ENCODE measurements at places on chromosomes 7 and 10.

DNA sequence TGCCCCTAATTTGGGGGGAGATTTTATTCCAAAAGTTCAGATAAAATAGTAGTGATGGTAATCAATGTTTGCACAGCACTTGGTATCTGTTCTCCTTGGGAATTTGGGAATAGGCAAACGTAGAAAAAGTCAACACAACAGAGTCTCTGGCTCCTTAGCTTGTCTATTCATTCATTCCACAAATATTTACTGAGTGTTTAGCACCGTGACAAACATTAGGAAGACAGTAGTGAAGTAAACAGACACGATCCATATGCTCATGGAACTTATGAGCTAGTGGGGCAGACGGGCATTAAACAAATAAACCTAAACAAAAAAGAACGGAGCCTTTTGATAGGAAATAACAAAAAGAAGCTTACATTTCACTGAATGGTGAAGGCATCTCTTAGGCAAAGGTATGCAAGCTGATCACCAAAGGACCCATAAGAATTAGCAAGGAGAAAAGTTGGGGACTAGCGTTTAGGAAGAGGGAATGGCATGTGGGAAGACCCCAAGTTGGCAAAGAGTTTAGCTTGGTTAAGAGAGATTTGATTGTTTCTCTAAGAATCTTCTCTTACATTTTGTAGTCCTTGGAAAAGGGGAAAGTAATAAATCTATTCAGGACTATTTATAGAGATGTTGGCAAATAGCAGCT, 243.9 kb upstream of the NPY start:
- DNase-seq: no peak

DNA sequence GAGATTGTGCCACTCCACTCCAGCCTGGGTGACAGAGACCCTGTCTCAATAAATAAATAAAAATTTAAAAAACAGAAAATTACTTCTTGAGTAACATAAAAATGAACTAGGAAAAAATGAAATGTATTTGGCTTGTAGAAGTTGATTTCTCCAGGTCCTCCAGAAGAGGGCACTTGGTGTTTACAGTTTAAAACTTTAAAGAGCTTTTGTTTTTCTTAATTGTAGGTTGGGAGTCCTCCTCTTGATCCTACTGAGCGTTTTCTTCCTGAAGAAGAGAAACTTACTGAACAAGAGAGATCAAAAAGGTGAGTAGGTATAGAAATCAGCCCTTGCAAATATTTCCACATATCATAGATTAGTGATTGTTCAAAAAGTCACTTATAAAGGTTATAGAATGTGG, 16.2 kb downstream of the KIFBP start:
- peak; percentile 52 for DNase-seq

DNA sequence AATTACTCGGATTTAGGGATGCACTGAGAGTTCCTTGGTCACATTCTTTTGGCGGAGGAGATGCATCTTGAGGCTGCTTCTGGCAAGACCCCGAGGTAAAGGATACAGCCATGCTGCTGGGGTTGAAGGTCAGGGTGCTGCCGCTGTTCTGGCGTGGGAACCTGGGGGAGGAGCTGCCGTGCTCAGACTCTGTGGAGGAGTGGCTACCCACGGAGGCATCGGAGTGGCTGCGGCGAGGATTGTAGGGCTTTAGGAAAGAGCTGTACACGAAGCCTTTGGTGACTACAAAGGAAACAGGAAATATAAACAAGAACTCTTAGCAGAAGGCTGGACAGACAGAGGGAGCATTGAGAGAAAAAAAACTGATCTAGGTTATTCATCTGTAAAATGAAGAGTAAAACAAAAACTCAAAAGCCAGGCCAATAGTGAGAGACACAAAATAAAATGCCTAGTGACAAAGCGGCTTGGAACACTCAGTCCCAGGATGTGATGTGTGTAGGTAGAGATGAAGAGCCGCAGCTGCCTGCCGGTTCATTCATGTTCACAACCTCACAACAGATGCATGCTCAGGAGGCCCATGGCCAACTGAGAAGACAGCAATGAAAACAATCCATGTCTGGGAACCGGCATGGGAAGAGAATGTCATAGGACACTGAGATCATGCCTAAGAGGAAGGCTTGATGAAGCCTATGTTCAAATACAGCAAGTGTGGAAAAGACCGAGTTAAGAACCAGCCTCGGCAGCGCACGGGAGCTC, 97.8 kb downstream of the ABCC2 start:
- DNase-seq: no peak

GRCh38 chr10:88827671-88828070, 24.0 kb downstream of the ANKRD22 start:
- no peak for DNase-seq

DNA sequence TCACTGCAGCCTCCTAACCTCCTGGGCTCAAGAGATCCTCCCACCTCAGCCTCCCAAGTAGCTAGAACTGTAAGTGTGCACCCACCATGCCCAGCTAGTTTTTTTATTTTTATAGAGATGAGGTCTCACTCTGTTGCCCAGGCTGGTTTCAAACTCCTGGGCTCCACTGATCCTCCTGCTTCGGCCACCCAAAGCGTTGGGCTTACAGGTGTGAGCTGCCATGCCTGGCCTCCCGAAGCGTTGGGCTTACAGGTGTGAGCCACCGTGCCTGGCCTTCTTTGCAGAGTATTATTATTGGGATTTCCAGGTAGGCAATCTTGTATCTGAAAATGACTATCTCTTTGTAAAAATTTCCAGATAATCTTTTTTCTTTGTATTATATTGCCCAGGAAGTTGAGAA, 23.1 kb upstream of the NCAPG2 start:
- DNase-seq: no peak

GRCh38 chr10:98316661-98317060, 48.7 kb upstream of the LOXL4 start:
- DNase-seq: peak; percentile 22

DNA sequence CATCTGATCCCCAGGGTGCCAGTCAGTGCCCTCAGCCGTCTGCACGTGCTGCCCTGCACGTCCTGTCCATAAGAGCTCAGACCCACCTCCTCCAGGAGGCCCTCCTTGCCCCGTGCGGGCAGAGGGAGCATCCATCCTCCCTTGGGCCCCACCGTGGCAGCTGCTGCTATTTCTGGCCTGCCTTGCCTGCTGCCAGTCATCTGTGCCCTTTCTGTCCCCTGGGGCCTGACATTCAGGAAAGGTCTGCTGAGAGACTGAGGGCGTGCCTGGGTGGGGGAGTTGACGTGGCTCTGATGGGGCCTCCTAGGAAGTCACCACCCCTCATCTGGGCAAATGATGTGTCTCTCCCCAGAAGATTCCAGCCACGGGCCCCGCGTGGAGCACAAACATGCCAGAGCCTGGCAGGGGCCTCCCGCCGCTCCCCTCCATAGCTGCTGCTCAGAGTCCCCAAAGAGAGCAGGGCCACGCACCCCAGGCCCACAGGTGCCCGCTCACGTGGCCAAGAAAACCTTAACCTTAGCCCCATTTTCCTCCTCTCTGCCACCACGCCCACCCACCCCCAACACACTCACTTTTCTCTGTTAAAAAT, 21.8 kb downstream of the DPYSL4 start:
- no peak for DNase-seq

DNA sequence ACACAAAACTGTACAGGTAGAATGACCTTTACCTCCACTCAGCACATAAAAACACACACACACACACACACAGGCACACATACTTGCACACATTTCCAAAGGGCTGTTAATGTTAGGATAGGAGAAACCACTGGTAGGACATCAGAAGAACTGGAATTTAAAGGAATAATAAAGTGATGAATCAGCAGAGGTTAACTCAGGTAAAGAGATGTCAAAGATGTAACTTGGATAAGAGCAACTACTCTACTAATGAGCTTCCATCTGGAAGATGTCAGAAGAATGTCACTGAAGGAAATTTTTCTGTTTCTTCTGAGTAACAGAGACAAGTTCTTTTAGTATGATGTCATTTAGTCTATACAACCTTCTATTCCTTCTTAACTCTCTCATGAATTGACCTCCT, 26.4 kb upstream of the GPR37 start:
- DNase-seq: peak; percentile 43

GRCh38 chr7:28581351-28581750, 169.0 kb downstream of the CREB5 start:
- no peak for DNase-seq

DNA sequence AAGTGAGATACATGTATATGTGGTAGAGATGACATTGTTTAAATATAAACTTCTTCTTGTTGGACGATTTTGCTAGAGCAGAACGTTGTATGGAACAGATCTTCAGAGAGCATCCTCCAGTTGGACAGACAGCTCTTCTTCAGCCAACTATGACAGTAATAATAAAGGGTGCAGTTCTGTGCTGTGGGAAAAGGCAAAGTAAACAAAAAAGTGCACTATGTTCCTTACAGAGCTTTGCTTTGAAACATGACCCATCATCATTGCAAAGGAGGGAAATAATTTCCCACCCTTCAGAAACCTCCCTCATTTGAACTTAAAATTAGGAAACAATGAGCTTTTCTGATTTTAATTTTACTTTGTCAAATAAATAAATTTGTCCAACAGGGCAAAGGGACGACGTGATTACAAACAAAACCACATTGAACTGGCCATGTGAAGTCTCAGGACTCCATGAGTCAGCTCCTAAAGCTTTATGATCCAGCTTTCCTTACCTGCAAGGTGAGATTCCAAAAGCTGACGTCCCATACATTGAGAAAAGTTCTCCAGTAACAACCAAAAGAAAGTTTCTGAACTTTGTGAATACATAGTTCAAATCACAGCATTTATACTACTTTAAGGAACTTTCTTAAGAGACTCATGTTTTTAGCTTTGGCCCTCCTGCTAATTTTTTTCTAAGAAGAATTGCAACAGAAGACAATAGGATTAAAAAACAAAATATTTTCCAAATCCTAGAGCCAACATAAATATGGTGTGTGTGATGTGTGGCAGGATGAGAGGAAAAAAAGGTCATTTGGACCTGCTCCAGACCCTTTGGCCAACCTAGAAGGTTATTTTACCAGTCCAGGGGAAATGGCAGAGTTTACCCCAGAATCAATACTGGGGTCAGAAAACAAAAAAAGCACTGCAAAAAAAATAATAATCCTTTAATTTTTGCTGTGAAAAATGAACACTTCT, 565.4 kb upstream of the NRP1 start:
- no peak for DNase-seq

DNA sequence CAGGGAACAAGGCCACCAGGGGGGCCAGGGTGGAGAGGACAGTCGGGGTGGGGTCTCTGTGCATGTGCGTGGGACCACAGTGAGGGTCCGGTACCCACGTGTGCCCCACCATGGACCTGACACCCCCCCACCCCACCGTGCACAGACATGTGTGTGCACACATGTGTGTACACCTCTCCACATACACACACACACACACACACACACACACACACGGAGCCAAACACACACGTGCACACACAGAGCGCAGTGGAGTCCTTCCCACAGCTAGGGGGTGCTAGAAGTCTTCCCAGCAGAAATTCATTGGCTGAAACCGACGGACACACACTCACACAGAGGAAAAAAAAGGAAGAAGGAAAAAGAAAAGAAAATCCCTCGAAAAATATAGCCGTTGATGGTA, 42.8 kb upstream of the GNA12 start:
- peak; percentile 60 for DNase-seq

DNA sequence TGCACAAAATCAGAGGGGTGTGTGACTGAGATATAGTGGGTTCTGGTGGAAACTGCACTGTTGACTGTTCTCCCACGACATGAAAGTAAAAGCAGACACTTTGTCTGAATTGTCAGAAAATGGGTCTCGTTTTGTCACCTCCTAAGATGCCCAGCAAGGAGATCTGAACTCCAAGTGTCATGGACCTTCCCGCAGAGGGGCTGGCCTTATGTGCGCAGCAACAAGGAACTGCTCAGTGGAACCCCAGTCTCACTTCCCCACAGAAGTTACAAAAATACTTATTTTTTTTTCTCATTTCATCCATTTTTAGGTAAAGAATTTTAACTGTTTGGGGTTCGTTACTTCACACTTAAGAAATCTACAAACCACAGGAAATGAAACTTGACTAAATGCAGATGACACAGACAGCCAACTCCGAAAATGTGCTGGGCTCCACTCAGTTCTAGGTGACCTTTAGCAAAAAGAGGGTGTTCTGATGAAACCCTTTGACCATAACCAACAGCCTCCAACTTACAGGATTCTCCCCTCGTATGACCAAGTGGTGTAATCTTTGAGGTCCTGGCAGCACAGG, 115.0 kb downstream of the FAM107B start:
- no peak for DNase-seq

- DNase-seq: no peak
These were observed 126.1 kb downstream of the ADARB2 start for GRCh38 chr10:1610986-1611770.

DNA sequence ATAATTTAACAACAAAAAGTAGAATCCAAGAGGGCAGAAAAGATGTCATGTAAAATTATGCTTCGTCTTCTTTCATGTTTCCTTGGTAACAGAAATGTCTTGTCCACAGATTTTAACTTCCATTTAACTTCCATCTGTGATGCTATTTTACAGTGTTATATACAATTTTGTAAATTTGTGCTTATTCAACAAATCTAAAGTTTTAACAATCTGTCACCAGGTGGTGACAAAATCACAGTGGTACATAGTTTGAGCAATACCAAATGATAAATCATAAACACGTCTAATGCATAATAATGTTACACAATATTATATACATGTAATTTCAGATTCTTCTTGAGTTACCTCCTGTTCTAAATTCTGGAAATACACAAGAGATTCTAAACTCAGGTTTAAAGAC, 784.4 kb upstream of the CELF2 start:
- no peak for DNase-seq

- peak; percentile 69 for DNase-seq
These were observed 305.3 kb upstream of the NFE2L3 start for GRCh38 chr7:25846722-25847121.

GRCh38 chr10:102615361-102615760, 28.9 kb upstream of the TRIM8 start:
- DNase-seq: no peak

All from RCC 7860 (cell line).